ENCODE measurements at places on chromosomes 7 and 10.

DNA sequence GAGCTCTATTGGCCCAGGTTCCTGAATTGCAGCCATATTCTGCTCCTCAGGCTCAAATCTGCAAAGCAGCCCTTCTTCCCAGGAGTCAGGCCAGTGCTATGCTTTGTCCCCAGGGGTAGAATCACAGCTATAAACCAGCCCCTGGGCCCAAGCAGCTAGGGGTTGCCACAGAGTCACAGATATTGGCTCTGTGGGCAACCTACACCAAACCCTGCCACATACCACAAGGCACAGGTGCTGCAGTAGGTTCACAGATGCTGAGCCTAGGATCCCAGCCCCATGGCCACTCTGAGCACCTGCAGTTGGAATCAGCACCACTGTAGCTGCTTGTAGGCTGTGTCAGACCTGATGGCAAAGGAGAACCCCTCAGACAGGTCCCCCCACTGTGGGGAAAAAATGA lies 43.1 kb upstream of the CAMK2B start:
- DNase-seq, result no peak

DNA sequence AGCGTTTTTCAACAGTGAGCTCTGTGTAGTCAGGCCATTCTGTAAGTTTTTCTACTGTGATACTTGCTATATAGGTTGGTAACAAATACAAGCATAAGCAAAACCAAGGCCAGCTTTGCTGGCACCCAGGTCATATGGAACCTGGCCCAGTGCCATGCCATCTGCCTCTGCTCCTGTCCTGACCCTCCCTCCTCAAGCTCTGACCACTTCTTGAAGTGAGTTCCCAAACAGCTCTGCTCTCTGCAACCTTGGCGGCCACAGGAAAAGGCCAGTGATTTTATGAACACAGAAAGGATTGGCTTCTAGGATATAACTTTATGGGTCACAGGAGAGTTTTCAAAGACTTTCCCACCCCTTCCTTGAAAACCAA lies 12.8 kb downstream of the NOD1 start:
- no peak for DNase-seq

- DNase-seq, result no peak
These were observed 206.2 kb downstream of the ZNF365 start for GRCh38 chr10:62580396-62580795.

GRCh38 chr10:27349987-27350386 lies 109.4 kb upstream of the ACBD5 start:
- DNase-seq, result no peak

- DNase-seq, result no peak
These were observed 170.8 kb downstream of the AUTS2 start for GRCh38 chr7:69768986-69769595.

GRCh38 chr10:13352519-13352918 lies 4.4 kb upstream of the SEPHS1 start:
- DNase-seq, result no peak

DNA sequence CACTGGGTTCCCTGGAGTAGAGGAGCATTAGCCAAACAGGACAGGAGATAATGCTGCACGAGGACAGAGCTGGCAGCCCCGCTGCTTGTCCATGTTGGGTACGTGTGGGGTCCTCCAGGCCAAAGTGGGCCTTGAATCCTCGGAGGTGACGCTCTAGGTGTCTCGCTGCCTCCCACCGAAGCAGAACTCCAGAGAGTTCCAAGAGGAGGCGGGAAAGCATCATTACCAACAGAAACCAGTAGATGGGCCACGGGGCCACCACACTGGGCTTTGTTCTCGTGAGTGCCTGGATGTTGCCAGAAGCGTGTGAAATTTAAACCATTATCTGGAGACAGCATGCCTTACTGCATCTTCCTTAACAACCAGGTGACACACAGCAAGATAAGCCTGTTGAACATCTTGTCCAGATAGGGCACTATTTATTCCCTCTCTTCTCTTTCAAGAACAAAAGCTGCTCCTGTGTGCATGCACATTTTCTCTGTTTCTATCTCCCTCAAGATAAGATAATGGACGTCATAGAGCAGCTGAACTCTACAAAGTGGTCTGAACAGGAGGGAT lies 56.8 kb downstream of the TNS3 start:
- no peak for DNase-seq

DNA sequence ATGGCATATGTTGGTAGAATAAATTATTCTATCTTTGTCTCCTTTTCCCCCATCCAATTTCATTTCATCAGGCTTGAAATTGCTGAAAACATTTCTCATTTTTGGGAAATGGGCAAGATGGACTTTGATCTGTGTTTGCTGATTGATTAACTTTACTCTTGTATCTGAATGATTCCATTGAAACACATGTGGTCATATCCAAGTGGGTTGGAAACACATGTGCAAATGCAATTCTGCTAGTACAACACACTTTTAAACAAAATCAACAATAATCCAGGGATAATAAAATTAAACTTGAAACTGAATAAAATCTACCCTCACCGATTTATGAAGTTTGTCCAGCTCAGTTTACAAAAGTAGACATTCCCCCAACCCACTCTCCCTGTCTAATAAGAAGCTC lies 96.9 kb downstream of the EPDR1 start:
- DNase-seq, result no peak

Data from stimulated activated CD8-positive, alpha-beta memory T cell treated with anti-CD3 and anti-CD28 coated beads, Interleukin-7, amount 100 ng/mL, for 24 hours (primary cell).